ENCODE measurements at places on chromosomes 4 and X.
A peak's percentile ranks its signal among the peaks of the same experiment; 100 is the strongest.

GRCh38 chrX:3326681-3327080 lies 19.8 kb downstream of the MXRA5 start:
- DNase-seq: no peak

DNA sequence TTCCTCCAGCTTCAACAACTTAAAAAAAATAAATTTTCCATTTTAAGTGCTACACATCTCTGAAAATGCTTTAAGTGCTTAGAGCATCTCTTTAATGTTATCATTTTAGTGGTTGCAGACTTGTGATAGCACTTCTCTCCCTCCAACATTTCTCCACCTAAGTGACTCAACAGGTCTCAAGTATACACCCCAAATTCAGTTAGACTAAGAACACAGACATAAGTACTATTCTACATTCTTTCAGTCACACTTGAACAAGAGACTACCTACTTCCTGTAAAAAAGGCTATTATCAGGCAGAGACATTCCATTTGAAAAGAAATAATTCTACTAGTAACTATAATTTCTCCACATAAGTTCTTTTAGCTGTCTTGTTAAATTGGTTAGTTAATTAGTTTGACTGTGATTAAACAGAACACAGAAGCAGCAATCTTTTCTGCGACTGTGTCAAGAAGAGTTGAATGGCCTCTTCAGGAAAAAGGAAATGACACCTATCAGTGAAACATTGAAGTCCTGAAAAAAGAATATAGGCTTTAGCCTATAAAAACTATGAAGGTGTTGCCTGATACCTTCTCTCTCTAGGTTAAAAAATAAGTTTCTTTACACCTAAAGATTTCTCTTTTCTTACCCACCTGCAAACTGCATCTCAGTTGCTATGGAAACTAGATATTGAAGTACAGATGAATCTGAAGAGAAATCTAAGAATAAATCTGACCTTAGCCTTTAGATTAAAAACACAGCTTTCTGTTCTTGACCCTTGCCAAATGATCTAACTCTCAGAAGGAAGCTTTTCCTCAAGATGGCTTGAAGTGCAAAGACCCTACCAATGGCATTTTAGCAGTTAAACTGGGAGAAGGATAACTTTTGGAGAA lies 18.0 kb downstream of the NAF1 start:
- no peak for DNase-seq

GRCh38 chrX:49039598-49040375 lies 3.4 kb downstream of the TFE3 start:
- DNase-seq: peak; percentile 95

DNA sequence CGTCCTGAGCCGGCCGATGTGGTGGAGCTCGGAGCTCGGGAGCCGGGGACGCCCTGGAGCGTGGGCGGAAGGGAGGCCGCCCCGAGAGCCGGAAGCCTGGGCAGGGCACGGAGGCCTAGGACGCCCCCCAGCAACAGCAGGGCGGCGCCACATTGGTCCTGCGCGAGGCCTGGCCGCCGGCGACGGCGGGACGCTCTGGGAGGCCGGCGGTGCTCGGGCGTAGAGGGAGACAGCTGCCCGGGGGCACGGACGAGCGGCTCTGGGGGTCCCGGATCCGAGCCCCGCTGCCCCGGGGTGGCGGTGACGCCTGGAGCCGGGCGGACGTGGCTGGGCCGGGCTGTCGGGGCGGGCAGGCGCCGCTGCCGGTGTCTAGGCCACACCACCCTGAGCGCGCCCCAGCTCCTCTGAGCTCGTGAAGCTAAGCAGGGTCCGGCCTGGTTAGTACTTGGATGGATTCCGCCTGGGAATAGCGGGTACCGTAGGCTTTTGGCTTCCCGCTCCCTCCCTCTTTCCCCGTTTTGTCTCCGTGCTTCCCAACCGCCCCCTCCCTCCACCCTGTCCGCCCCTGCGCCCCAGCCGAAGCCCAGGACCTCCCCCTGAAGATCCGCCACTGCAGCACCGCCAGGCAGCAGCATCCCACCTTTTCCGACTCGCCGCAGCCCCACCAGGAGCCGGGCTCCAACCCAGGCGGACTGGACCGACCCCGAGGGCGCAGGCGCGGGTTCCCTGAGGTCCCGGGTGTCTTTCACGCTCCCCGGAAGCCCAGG lies 12.1 kb downstream of the FRG2 start:
- DNase-seq: no peak

- DNase-seq: no peak
Measured at GRCh38 chr4:171565130-171565788, 247.9 kb upstream of the GALNTL6 start.

- DNase-seq: peak; percentile 50
Measured at GRCh38 chr4:24210332-24210902, 320.6 kb upstream of the PPARGC1A start.

DNA sequence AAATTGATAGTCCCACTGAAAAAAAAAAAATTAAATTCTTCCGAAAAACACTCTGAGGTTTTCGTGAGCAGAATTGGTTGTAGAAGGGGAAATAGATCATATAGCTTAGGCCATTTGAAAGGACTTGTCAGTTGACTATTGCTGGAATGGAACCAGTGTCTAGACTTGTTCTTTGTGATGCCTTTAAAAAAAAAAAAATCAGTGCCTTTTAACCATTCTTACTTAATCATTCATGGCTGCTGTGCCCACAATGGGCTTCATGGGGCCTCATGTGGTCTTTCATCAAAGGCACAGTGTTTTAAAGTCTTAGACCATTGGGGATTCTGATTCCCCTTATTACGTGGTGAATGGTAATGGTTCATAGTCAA lies 139.3 kb downstream of the AFF1 start:
- no peak for DNase-seq

DNA sequence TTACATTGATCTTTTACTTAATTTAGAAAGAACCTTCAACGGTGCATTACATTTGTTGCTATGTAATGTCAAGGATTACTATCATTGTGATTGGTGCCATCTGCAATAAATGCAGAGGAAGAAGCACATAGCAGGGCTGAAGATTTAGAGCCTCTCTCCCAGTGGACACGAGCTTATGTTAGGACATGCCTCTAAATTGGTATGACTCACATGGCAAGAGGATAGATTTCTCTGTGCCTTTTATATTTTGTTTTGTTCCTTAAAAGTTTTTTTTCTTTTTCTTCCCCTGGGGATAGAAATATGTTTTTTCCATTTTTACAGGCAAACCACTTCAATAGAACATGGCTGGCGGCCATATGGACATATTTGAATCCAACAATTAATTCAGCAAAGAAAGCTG lies 205.0 kb upstream of the HAND2 start:
- no peak for DNase-seq

DNA sequence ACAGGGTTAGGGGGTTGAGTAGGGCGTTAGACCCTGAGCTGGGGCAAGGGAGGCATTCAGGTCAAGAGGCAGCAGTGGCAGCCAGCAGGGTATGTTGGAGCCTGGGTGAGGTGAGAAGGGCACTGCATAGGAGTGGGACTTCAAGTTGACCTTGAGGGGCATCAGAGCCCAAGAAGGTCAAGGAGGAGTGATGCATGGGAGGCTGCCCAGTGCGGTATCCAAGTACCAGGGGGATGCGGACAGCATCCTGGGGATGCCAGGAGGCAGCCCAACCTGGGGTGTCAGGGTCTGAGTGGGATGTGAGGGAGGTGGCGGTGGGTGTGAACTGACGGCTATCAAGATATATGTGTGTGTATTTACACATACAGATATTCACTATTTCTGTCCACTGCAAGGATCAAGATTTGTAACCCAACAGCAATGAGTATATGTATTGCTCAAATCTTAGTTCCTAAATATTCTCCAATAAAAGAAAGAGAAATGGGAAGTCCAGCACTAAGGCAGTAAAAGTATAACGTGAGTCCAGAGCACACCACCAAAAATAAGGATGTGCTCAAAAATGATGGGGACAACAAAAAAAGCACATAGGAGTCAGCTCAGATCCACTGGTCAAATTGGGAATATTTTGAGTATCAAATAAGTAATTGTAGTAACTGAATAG lies 9.8 kb upstream of the DCLK2 start:
- DNase-seq: no peak

- no peak for DNase-seq
Measured at GRCh38 chr4:96509039-96509741, 669.3 kb downstream of the PDHA2 start.

DNA sequence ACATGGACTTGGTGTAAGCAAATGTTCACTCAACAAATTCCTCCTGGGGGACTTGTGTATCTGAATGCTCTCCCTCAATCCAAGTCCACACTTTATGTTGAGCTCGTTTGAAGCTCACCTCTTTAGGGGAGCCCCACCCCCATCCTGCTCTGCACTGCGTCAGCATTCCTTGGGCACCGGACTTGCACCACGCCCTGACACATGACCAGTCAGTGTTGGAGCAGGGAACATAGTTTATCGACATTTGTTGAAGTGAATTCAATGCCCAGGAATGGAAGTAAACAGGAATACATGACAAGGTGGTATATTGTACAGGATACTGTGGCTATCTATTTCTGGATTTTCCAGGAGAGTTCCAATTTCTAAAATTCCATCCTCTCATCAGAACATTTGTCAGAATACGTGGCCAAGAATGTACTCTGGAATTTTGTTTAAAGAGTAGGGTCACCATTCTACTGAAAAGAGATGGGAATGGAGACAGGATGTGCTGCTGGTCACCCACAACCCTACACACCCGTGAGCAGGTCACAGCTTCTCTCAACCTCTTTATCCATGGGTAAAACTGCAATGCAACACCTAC lies 60.0 kb upstream of the LNX1 start:
- DNase-seq: no peak

- DNase-seq: peak; percentile 55
Measured at GRCh38 chr4:139556724-139557555, 921 bp upstream of the SETD7 start.

GRCh38 chr4:6068986-6069385 lies 50.8 kb upstream of the C4orf50 start:
- DNase-seq: no peak

DNA sequence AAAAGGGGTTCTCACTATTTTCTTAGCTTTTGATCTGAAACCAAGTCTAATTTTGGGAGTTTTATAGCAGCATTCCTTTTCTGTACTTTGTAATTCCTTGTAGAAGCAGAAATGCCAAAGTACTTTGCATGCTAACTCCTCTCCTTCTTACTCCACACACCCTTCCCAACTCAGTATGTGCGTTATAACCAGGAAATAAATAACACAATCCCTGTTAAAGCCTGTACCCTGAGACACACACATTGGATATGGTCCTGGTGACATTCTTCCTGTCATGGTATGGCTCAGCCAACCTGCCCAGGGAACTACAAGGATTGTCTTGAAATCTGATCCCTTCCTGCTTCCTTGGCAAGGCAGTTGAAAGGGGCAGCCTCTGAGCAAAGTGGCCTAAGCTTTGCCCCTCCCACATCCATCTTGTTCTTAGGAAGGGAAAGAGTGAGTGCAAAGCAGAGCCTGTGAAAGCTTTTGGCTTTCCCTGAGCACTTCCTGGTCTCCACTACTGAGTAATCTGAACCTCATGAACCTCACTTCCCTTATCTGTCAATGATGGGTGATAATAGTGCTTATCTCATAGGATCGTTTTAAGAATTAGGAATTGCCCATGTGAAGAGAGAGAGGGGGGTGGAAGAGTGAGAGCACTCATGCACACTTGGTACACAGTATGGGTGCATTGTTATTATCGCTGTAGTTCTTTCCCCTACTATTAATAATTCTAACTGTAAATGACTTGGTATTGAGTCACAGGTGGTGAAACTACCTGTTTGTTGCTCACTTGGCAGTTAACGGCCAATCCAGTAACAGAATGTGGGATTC lies 109.3 kb downstream of the AFF2 start:
- no peak for DNase-seq

- DNase-seq: no peak
Measured at GRCh38 chrX:147736045-147736444, 175.7 kb upstream of the FMR1 start.

GRCh38 chr4:73770917-73771316 lies 30.5 kb downstream of the CXCL8 start:
- DNase-seq: no peak

- no peak for DNase-seq
Measured at GRCh38 chr4:188876881-188877280, 737.6 kb downstream of the TRIML1 start.

GRCh38 chr4:8349664-8350236 lies 80.2 kb downstream of the HTRA3 start:
- no peak for DNase-seq
